ENCODE measurements at places on chromosomes 2 and 18.
A peak's percentile ranks its signal among the peaks of the same experiment; 100 is the strongest.

DNA sequence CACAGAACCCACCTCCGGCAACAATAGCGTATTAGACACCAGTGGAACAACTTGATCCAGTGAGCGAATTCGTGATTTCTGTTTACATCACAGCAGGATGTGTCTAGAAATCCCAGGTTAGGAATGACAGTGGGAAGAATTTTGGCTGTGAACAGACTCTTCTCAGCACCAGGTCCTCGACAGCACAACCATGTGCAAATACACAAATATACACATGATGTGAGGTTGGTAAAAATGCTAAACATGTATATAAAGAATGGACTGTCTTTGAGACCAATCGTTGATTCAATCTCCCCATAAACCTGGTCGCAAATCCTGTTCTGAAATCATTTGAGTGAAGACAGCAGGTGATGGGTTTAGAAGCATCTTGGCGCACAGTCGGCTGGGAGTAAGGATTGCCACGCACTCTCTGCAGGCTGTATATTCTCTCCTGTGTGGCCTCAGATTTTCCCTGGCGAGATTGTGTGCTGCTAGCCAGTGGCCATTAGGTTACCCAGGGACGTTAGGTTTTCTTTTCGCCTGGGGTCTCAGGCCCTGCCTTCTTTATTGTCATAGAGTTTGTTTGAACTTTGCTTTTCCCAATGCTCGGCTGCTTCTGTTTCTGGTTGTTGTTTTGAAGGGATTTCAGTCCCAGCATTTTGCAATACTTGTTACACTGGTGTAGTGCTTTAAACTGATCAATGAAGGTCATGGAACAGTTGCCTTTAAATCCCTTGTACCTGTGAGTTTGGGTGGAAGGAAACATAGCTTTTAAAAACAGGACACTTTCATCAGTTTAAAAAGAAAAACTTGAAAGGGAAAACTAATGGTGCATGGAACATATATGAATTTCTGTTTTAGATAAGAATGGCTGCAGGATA is 147.3 kb downstream of the ALPK2 start:
- DNase-seq, result no peak

GRCh38 chr2:67970071-67970470 is 92.7 kb downstream of the C1D start:
- DNase-seq, result no peak

- DNase-seq, result no peak
Observed at GRCh38 chr2:228559774-228560415, 378.4 kb upstream of the SPHKAP start.

GRCh38 chr2:52312486-52312885 is 1280.6 kb upstream of the NRXN1 start:
- no peak for DNase-seq

DNA sequence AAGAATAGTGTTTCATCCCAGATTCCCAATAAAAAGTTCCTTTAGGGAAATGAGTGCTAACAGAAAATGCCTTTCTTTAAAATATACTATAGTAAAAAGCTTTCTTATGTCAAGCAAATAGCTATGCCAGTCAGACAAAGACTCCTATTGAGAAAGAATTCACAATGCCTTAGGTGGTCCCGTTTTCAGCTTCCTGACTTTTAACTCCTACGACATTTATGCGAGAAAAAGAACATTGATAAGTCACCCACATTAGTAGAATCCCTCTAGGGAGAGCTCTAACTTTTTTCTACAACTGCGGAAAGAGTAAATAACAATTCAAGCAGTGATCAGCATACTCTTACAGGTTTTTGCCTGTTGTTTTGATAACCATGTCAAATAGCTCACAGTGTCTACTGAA is 750.8 kb upstream of the ACVR2A start:
- no peak for DNase-seq

GRCh38 chr2:27256855-27257454 is 5.9 kb downstream of the SLC30A3 start:
- DNase-seq, result no peak

GRCh38 chr18:44725300-44726058 is 44.8 kb downstream of the SETBP1 start:
- DNase-seq, result no peak

DNA sequence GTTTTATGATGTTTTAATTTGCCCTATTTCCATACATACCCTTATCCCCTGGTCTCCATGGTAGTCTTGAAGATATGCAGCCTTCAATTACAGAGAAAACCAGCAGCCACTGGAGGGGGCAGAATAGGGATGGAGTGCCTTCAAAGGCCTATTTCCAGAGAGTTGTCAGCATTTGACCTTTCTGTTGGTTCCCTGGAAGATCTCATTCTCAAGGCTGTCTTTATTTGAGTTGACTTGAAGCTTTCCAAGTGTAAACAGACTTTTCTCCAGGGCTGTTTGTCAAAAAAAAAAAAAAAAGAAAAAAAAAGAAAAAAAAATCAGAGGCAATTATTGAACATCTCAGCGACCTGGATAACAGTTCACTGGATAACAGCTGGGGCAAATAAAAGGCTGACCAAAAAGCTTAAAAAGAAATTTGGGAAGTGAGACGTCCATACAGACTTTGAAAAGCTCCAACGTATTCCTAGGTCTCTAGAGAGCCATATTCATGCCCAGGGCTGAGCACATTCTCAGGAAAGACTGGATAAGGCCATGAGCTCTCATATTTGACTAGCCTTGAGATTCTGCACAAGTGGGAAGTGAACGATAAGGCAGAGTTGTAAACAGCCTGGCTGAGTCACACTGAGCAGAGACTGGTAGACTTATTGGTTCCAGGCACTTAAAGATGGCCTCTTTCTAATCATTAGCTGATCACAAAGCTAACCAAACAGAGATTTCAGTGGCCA is 126.6 kb downstream of the VAPA start:
- DNase-seq, result no peak

DNA sequence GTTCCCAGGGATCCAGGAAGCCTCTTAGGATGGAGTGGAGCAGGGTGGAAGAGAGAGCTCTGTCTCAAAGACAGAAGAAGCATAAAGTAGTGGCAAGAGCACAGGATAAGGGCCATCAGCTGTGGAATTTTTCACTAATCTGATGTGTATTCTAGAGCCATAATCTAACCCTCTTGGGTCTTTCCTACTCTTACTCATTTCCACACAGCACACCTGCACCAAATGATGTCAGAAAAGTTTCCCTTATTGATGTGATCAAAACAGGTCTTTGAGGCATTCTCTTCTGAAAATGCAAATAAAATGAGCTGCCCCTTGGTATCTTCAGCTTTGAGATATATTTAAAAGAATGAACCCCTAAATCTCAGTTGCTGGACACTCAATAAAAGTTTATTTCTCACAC is 415.1 kb upstream of the CHST9 start:
- DNase-seq, result no peak

- DNase-seq, result no peak
Observed at GRCh38 chr2:241598487-241598886, 38.5 kb downstream of the THAP4 start.

DNA sequence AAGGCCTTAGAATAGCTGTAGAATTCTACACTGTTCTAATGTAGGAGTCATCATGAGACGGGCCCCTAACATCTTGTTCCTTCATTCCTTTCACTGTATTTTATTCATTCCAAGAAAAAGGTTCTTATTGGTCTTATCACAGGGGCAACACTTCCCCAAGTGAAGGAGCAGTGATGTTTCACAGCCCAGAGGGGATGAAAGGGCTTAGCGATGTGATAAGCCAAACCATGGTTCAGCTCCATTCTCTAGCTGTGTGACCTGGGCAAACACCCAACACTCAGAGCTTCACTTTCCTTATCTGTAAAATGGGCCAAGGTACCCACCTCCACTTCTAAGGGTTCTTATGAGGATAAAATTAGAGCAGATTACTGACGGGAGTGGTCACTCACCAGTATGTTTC is 25.4 kb upstream of the HS6ST1 start:
- no peak for DNase-seq

- DNase-seq, result no peak
Observed at GRCh38 chr2:157875641-157876065, 477 bp downstream of the ACVR1 start.

DNA sequence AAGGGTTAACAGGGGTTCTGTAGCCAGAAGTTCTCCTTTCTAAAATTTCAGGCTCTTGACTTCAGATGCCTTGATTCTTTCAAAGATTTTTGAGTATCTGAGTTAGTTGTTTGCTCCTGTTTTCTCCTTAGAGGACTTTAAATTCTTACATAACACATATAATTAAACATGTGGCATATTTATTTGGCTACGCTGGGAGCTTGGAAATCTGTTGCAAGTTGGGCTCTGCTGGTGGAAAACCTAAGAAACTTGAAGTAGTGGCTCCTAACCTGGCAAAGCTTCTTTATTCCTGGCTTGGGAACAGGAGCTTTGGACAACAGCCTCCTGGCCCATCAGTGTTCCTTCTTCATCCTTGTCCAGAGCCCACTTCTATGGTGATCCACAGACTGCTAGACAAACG is 72.6 kb downstream of the VIT start:
- DNase-seq, result no peak

- DNase-seq, result no peak
Observed at GRCh38 chr2:127155028-127155581, 48.2 kb upstream of the BIN1 start.

DNA sequence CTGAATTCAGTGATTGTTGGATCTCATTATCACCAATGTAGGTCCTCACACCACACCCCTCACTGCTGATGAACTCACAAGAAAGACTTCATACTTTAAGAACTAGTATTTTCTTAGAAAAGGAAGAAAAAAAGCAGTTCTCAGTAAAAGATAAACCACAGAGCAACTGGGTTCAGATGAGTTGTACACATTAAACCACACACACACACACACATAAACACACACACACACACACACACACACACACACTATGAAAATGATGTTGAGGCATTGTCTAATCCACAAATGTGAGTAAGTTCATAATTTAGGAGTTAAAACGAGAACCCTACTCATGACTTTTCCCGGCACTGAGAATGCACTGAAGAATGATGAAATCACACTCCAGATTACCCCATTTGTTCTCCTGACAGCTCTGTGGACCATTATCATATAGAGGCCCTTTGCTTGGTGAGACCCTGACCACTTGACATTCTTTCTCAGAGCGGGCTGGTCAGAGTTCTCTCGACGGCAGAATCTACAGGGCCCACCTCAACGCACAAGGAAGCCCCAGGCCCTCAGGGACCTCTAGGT is 106.2 kb downstream of the BCL2 start:
- DNase-seq, result no peak

GRCh38 chr18:63439334-63439733 is 17.1 kb upstream of the VPS4B start:
- peak; percentile 17 for DNase-seq

GRCh38 chr18:21057112-21057511 is 54.5 kb downstream of the ROCK1 start:
- no peak for DNase-seq

- DNase-seq, result no peak
Observed at GRCh38 chr2:63865159-63865799, 23.6 kb downstream of the UGP2 start.

GRCh38 chr2:95274291-95275150 is at the start of gene PROM2:
PROM2 (plus strand) TSS chr2:95274449; CDS start chr2:95274586, 137 bp downstream.
- no peak for DNase-seq

- no peak for DNase-seq
Observed at GRCh38 chr2:205969584-205969983, 116.4 kb downstream of the INO80D start.

- no peak for DNase-seq
Observed at GRCh38 chr18:12403601-12404506, 3.9 kb upstream of the PRELID3A start.

DNA sequence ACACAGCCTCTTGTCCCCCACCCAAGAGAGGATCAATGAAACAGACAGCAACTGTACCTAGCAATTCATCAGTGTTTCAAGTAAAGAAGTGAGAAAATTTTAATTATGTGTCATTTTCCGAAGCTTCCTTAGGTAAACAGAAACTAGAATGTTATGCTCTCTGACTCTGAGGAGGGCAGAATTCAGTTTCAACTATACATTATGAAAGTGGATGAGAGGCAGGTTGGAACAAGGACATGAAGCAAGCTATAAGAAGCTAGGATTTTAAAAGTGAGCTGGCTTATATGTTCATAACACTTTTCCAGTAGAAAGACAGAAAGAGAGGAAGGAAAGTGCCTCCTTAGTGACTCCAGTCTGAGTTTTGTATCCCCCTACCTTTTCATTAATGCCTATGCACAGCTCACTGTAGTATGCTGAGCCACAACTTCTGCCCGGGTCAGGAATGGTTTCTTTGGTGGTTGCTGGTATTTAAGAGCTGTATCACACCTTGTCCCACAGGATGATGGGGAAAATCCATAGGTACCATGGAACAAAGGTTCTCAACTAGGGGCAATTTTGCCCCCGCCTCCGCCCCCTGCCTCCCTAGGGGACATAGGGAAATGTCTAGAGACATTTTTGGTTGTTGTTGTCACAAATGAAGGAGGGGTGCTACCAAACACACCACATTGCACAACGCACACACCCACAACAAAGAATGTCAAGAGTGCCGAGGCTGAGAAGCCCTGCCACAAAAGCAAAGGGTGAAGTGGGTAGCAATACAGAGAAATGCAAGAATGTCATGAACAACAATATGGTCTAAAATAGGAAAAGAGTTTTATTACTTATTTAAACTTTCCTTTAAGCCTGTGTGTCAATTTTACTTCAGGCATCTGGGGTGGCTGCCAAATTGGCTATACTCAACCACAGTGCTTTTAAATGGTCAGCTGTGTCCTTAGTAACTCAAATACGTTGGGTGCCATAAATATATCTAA is 161.0 kb upstream of the ZFP36L2 start:
- no peak for DNase-seq

- no peak for DNase-seq
Observed at GRCh38 chr2:219695145-219695709, 67.8 kb downstream of the SLC4A3 start.

GRCh38 chr2:8576525-8577167 is 105.2 kb upstream of the ID2 start:
- DNase-seq, result no peak

DNA sequence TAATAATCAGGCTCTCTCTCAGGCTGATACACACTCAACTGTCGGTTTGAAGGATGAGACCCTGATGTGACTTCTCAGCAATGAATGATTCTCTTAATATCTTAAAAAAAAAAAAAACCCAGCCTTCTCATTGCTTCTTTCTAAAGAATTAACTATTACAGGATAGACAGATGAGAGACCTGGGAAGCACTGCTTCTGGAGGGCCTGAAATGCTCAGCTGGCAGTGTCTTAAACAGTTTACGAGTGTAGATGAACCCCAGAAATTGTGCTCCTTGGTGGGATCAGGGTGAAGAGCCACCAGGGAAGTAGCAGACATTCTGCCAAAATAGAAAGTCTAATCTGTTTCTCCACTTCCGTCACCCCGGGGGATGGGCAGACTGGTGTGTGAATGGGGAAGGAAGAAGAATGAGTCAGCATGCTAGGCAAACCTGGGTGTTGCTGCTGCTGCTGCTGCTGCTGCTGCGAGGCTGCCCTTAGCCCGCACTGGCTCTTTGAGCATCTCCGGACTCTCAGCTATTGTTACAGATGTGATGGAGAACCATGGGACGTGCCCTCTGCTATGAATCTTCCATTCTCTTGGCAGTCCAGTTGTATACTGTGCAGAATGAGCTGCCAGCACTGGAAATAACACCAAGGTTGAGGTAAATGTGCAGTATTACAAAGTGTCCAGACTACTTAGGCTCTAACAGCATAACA is 158.4 kb downstream of the SETBP1 start:
- peak; percentile 3 for DNase-seq

- no peak for DNase-seq
Observed at GRCh38 chr2:161571051-161571429, 53.2 kb upstream of the SLC4A10 start.
